ENCODE measurements at places on chromosomes 12 and 14. TPM values are rescaled to one million over a fixed set of nuclear protein-coding genes. Genes with fewer than 3 reads are reported as not detected.

TMEM132D gene
- not detected for total RNA-seq

TMEM229B gene
- total RNA-seq: 0.24 TPM

GYS2 gene
- total RNA-seq: not detected

HPD gene
- 1.5 TPM for total RNA-seq

ADCK1 gene
- total RNA-seq: 6.3 TPM

KCNK10 gene
- total RNA-seq: not detected

CMKLR1 gene
- not detected for total RNA-seq

RERGL gene
- not detected for total RNA-seq

GPR84 gene
- not detected for total RNA-seq

TCP11L2 gene
- total RNA-seq: 2.6 TPM

PRB2 gene
- total RNA-seq: not detected

TAS2R9 gene
- not detected for total RNA-seq

REP15 gene
- 0.49 TPM for total RNA-seq

PLEKHH1 gene
- total RNA-seq: 4.5 TPM

WNT5B gene
- 1.7 TPM for total RNA-seq

PROX2 gene
- total RNA-seq: not detected

PPP1R1A gene
- 0.08 TPM for total RNA-seq

KLHL33 gene
- not detected for total RNA-seq

ENDOU gene
- not detected for total RNA-seq

SERPINA10 gene
- total RNA-seq: 0.06 TPM

PNMA1 gene
- total RNA-seq: 63.6 TPM

GRIN2B gene
- total RNA-seq: 4.8 TPM

NFATC4 gene
- not detected for total RNA-seq

DDX55 gene
- 36.8 TPM for total RNA-seq

DDX51 gene
- 28.0 TPM for total RNA-seq

CYP46A1 gene
- 0.12 TPM for total RNA-seq

KMT2D gene
- 46.7 TPM for total RNA-seq

FRMD6 gene
- total RNA-seq: 40.0 TPM

COX14 gene
- 75.1 TPM for total RNA-seq

RNFT2 gene
- 1.9 TPM for total RNA-seq

ZNF385A gene
- total RNA-seq: 18.4 TPM

GRIP1 gene
- total RNA-seq: 3.3 TPM

SNRPF gene
- 119 TPM for total RNA-seq

PTCSC3 gene
- total RNA-seq: not detected

NTS gene
- 51.1 TPM for total RNA-seq

APOF gene
- total RNA-seq: not detected

CLECL1 gene
- not detected for total RNA-seq

PLCZ1 gene
- not detected for total RNA-seq

TSPAN11 gene
- 0.03 TPM for total RNA-seq

ANO2 gene
- not detected for total RNA-seq

ASB2 gene
- 4.1 TPM for total RNA-seq

KRT2 gene
- not detected for total RNA-seq

AEBP2 gene
- total RNA-seq: 27.4 TPM

KRT71 gene
- not detected for total RNA-seq

LRRK2 gene
- 2.5 TPM for total RNA-seq

MAP1LC3B2 gene
- total RNA-seq: 1.2 TPM

CARMIL3 gene
- total RNA-seq: 0.47 TPM

DPF3 gene
- total RNA-seq: 0.47 TPM

ADAMTS20 gene
- not detected for total RNA-seq

IFI27 gene
- total RNA-seq: 1.2 TPM

HOXC9 gene
- total RNA-seq: 7.6 TPM

USP15 gene
- total RNA-seq: 37.6 TPM

PMCH gene
- total RNA-seq: not detected

DCN gene
- total RNA-seq: not detected
